ENCODE measurements at places on chromosomes 7 and 10.

GRCh38 chr7:112390167-112390566 lies 60.1 kb upstream of the IFRD1 start:
- no peak for DNase-seq

GRCh38 chr7:104963991-104964385 lies 50.0 kb upstream of the KMT2E start:
- DNase-seq = no peak

GRCh38 chr10:75982611-75983369 lies 551.4 kb downstream of the LRMDA start:
- no peak for DNase-seq

GRCh38 chr7:143490717-143491306 lies 13.1 kb downstream of the TAS2R41 start:
- no peak for DNase-seq

GRCh38 chr7:27158436-27159265 lies 2.2 kb upstream of the HOXA7 start:
- DNase-seq = no peak

DNA sequence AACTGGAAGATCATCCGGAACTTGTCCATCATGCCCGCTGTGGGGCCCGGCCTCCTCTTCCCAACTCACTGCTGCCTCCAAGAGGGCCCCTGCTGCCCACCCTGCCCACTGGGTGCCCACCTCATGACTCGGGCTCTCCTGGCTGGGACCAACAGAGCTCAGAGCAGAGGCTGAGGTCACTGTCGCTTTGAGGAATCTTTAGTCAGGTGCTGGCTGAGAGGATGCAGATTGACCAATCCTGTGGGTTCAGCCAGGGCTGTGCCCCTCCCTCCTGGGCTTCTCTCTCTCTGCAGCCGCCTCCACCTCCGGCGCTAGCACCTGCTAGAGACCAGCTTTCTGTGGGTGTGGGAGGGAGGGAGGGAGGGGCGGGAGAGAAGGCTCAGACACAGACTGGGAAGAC lies at the start of gene CALHM1:
CALHM1 (minus strand) TSS at position 181 of the 400 bp plus-strand sequence; CDS start at position 32, 149 bp downstream.
- DNase-seq = no peak

GRCh38 chr7:26372704-26373103 lies 81.0 kb downstream of the SNX10 start:
- DNase-seq = no peak

- no peak for DNase-seq
These were observed 369.6 kb upstream of the VWC2 start for GRCh38 chr7:49403844-49404243.

GRCh38 chr7:121003986-121004685 lies 15.6 kb downstream of the CPED1 start:
- no peak for DNase-seq

GRCh38 chr10:11876324-11876723 lies 53.2 kb downstream of the PROSER2 start:
- no peak for DNase-seq

GRCh38 chr7:70704831-70705346 lies 427.1 kb upstream of the GALNT17 start:
- no peak for DNase-seq

GRCh38 chr7:29285444-29285793 lies 90.8 kb downstream of the CHN2 start:
- DNase-seq = no peak

- no peak for DNase-seq
These were observed 639.8 kb downstream of the INHBA start for GRCh38 chr7:41063116-41063515.

GRCh38 chr10:85413570-85413969 lies 953.0 kb downstream of the GRID1 start:
- DNase-seq = no peak

DNA sequence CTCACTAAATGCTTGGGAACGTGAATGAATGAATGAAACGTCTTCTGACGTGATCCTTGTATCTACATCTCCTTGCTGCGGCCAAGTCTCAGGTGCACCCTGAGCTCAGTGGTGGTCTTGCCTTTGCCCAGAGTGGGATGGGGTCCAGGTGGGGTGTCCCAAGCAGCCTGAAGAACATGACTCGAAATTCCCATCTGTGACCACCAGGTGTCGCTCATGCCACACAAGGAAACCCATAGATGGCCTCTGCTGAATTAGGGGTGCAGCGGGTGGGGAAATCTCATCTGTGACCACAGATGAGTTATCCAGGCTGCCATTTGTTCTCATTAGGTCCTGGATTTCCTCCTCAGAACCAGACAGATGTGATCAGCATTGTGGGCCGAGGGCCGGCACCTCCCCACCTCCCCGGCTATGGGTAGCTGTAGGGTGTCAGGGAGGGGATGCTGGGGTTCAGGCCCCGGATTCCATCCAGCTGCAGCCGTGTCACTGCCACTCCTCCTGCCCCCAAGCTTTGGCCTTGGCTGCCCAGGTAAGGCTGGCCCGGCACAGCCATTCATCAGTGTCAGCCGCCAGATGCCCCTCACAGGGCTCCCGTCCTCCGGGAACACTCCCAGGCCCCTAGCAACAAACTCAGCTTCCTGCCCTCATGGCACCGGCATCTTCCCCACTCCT lies 21.0 kb upstream of the GNA12 start:
- peak; percentile 66 for DNase-seq

DNA sequence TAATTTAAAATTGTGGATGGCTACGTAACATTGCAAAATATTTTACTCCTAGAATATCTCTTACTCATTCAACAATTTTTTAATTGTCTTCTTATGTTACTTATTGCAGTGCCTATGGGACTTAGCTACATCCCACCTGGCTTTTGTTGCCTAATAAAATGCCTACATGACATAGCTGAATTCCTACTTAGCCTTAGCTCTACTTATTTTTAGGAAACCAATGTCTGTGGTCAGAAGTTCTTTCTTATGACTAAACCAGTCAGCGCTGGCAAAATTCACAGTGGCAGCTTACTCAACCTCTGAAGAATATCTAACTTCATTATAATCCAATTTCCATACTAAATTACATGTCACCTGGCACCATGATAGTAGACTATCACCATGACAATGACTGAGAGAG lies 1612.4 kb upstream of the LRRTM3 start:
- no peak for DNase-seq

- no peak for DNase-seq
These were observed 304.9 kb downstream of the IPMK start for GRCh38 chr10:57962839-57963238.

DNA sequence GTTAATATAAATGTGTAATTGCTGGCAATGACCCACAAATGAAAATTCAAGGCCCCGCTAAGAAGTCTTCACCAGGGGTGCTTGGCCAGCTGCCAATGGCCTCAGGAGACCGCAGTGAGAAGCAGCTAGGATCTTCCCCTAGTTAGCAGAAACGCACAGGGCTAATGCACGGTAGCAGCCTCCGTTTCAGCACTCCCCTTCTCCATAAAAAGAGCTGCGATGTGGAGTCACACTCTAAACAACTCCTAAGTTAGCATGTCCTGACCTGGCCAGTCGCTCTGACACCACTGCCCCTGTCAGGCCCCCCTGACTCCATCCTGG lies 139.0 kb downstream of the SEPTIN14 start:
- DNase-seq = no peak

GRCh38 chr7:12281038-12281437 lies 69.9 kb downstream of the TMEM106B start:
- DNase-seq = no peak

- DNase-seq = no peak
These were observed 10.1 kb downstream of the PDGFA start for GRCh38 chr7:509426-510130.

- no peak for DNase-seq
These were observed 520.8 kb downstream of the DNAJB6 start for GRCh38 chr7:157857578-157858075.

GRCh38 chr10:70174058-70174741 lies 3.9 kb upstream of the SAR1A start:
- no peak for DNase-seq

- no peak for DNase-seq
These were observed 15.6 kb downstream of the DPYSL4 start for GRCh38 chr10:132202070-132202970.

Data from stimulated activated CD4-positive, alpha-beta T cell treated with anti-CD3 and anti-CD28 coated beads, Interleukin-1b, Interleukin-23, amount 100 ng/mL, for 1 hour (primary cell).